OCI-LY7 (cell line): ENCODE measurements at places on chromosomes 6 and 20.

GRCh38 chr6:52499681-52500236 lies 77.1 kb downstream of the TRAM2 start:
- DNase-seq: no peak

DNA sequence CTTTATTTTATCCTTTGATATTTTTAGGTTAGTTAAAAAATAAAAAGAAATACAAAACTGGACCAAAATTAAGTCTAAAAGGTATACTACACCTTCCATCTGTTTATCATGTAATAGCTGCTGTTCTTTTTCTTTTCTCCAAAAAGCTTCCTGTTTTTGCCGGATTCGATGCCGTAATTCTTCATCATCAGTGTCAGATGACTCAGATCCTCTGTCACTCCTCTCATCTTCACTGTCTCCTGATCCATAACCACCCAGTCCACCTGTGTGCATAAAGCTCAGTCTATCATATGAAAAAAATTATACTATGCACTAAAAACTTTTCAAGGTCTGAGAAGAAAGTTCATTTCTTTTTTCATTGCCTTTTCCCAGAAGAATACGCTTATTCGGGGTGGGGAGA lies 8.5 kb upstream of the COQ3 start:
- DNase-seq: no peak

- no peak for DNase-seq
These were observed 3.4 kb upstream of the TMEM30A start for GRCh38 chr6:75288023-75288422.

GRCh38 chr6:157648561-157648960 lies 174.5 kb upstream of the SNX9 start:
- no peak for DNase-seq

- no peak for DNase-seq
These were observed 88.5 kb downstream of the BCAS1 start for GRCh38 chr20:53981752-53982437.

GRCh38 chr20:4406627-4407026 lies 315.1 kb upstream of the PRND start:
- DNase-seq: no peak

GRCh38 chr6:107439406-107439805 lies 20.0 kb downstream of the PDSS2 start:
- DNase-seq: no peak

DNA sequence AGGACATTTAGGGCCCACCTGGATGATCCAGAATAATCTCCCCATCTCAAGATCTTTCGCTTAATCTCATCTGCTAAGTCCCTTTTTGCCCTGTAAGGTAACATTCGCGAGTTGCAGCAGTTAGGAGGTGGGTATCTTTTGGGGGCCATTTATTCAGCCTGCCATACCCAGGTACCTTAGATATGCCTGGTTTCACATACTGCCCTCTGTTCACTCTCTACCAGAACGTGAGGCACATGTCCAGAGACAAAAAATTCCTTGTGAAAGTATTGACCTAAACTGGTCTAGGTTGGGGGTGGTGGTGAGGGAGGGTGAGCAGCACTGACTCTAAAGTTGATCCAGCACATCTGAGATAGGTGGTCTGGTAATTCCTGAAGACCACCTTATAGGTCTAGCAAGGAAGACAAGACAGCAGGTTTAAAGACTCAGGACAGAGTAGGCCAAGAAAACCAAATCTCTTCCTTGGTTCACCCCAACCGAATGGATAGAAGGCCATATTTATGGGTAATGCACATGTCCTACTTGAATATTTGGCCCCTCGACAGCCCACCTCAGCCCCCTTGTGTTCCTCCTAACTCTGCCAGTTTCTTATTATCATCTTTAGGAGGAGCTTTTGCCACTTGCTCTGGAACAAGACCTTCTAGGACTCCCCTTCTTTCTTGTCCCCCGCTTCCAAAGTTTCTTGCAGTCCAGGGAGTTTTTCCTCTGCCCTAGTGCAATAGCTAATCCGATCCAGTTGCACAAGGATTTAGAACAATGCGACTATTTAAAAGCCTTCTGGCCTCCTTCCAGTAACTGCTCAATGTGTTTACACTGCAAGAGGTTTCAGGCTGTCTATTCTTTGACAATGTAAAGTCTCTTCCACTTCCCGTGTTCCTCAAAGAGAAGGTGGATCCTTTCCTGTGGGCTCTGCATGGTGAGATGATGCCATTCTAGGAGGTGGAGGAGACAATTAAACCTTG lies 213.0 kb upstream of the LAMP5 start:
- no peak for DNase-seq

GRCh38 chr6:43328528-43328927 lies 19.9 kb upstream of the CRIP3 start:
- no peak for DNase-seq

GRCh38 chr6:72798196-72798595 lies 176.3 kb downstream of the KCNQ5 start:
- DNase-seq: no peak

GRCh38 chr6:144741659-144742058 lies 456.5 kb downstream of the UTRN start:
- DNase-seq: no peak

DNA sequence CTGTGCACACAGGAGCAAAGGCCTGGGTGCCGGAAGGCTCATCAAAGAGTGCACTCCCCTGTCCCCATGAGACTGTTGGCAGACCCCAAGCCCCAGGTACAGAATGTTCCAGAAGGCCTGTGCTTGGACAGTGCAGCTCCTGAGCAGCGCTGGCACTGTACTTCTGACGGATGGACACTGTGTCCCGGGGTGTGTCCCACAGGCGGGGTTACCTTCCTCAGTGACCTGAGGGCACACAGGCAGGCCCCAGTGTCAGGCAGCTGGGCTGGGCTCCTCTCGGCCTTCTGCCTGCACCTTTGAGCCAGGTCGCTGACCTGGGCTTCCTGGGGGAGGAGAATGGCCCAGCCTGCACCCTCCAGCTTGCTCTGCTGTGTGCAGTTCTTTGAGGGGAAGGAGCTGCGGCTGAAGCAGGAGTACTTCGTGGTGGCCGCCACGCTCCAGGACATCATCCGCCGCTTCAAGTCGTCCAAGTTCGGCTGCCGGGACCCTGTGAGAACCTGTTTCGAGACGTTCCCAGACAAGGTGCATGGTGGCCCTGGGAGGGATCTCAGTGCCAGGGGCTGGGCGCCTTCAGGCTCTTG lies 30.1 kb downstream of the PYGB start:
- no peak for DNase-seq

- no peak for DNase-seq
These were observed 227.1 kb downstream of the RFPL4B start for GRCh38 chr6:112574190-112574589.

GRCh38 chr6:67663105-67663895 lies 971.8 kb upstream of the ADGRB3 start:
- no peak for DNase-seq

DNA sequence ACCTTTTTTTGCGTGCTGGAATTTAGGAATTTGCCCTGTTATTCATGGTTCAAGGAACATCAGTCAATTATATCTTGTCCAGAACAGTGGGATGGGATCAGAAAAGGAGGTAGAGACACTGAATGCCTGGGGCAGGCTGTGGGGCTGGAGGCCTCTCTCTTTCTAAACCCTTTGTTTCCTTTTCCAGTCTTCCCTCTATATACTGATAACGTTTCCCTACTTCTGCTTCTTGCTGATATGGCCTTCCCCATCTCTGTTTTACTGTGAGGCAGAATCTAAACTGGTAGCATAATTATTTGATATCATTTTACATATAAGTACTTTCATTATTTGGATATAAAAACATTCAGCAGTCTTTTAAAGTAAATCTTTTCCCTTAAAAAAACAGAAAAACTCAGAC lies 67.5 kb downstream of the DNAH8 start:
- DNase-seq: no peak

DNA sequence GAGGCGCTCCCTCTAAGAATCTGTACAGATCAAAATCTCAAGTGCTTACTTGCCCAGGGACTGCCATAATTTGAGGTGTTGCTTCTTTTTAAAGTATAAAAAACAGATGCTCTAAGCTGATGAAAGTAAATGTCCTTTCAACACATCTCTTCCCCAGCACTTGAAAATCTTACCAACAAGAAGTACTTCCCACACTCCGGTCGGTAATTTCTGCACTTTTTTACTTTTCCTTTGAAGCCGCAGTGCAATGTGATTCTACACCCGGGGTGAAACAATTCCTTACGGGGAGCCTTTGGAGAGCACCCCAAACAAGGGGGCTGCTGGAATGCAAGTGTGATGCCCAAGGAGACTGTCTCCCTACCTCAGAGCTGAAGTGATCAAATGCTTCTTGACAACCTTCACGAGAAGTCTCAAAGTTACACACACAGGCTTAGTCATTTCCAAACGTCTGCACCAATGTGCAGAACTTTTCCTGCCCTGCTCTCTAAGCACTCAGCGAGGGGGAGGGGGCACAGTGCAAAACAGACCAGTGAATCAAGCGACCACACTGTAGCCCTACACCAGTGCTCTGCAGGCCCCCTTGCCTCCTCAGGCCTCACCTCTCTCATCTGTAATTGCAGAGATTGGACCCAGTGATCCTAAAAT lies 56.7 kb downstream of the ATXN1 start:
- DNase-seq: no peak
